Lung (tissue), 17 donors: ENCODE measurements at places on chromosomes 4 and X. TPM values are rescaled to one million over a fixed set of nuclear protein-coding genes. Genes with fewer than 3 reads are reported as not detected.
A peak's percentile ranks its signal among the peaks of the same experiment; 100 is the strongest.

DNA sequence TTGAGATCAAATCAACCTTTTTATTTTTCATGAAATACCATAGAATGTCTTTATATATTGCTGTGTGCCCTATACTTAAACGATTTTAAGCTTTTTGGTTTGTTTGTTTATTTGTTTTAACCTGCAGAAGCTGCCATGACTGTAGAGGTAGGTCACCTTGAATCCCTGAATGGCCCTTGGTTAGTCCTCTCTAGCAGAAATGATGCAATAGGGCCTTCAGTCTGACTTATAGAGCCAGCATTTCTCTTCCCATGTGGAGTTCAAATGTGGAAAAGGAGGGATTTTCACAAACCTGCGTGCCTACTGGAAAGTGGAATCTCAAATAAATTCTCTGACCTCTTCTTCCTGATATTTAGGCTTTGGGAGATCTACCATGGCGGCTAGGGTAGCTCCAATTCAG is 327.9 kb downstream of the MAPK10 start:
- no peaks in the 10 kb centered on the region for H3K27me3 ChIP-seq
- H3K4me1 ChIP-seq: peaks cover 9% of the 10 kb centered on the region
- no peaks in the 10 kb centered on the region for H3K36me3 ChIP-seq
- H3K4me3 ChIP-seq: no peak overlapping the region
- DNase-seq: no peak

GRCh38 chr4:87442889-87443288 is 20.5 kb downstream of the NUDT9 start:
- H3K27ac ChIP-seq: no peak overlapping the region
- H3K4me1 ChIP-seq: no peaks in the 10 kb centered on the region
- DNase-seq: no peak
- H3K36me3 ChIP-seq: peaks cover 25% of the 10 kb centered on the region
- H3K27me3 ChIP-seq: no peaks in the 10 kb centered on the region
- no peak overlapping the region for H3K4me3 ChIP-seq

DNA sequence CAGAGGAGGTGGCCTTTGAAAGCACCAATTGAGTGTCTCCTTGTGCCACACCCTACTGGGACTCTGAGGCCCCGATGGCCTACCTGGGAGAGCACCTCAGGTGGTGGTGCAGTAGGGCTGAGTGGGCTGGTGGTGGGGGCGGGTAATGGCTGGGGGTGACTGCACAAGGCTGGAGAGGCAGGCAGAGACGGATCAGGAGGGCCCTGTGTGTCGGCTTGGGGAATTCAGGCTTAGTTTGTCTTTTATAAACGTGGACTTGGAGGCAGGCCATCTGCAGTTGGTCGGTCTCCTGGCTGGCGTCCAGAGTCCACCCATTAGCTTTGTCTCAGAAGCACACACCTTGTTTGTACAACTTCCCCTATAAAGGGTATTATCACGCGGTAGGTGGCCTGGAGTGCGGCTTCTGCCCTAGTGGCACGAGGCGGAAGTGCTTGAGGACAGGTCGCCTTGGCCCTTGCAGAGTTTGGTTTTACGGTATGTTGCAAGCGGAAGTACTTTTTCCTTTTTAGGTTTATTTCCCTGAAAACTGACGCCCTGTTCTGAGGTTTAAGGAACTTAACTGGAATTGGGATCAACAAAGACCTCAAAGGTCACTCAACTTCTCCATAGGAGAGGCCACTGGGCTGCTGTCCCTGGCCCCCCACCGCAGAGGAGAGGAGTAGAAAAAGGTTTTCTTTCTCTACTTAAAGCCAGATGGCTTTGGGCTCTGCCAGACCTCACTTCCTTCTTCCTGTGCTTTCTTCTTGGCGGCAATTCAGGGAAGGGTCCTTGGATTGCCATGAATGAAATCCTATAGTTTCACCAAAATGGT is 8.0 kb downstream of the TBC1D14 start:
- peak; percentile 76 for DNase-seq
- no peak overlapping the region for H3K27ac ChIP-seq
- H3K4me1 ChIP-seq: peaks cover 24% of the 10 kb centered on the region
- H3K4me3 ChIP-seq: no peak overlapping the region
- H3K36me3 ChIP-seq: no peaks in the 10 kb centered on the region
- H3K27me3 ChIP-seq: no peaks in the 10 kb centered on the region

The CFAP299 gene
- polyA plus RNA-seq: 2.8 TPM

DNA sequence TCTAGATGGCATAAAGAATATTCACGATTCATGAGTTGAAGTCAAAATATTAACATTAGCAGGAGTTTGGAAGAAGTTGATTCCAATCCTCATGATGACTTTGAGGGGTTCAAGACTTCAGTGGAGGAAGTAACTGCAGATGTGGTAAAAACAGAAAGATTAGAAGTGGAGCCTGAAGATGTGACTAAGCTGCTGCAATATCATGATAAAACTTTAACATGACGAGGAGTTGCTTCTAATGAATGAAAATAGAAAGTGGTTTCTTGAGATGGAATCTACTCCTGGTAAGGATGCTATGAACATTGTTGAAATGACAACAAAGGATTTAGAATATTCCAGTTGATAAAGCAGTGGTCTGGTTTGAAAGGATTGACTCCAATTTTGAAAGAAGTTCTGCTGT is 70.1 kb upstream of the TMLHE start:
- DNase-seq: no peak
- H3K4me3 ChIP-seq: no peak overlapping the region
- no peak overlapping the region for H3K27ac ChIP-seq
- H3K4me1 ChIP-seq: no peaks in the 10 kb centered on the region
- no peaks in the 10 kb centered on the region for H3K36me3 ChIP-seq
- no peaks in the 10 kb centered on the region for H3K27me3 ChIP-seq

DNA sequence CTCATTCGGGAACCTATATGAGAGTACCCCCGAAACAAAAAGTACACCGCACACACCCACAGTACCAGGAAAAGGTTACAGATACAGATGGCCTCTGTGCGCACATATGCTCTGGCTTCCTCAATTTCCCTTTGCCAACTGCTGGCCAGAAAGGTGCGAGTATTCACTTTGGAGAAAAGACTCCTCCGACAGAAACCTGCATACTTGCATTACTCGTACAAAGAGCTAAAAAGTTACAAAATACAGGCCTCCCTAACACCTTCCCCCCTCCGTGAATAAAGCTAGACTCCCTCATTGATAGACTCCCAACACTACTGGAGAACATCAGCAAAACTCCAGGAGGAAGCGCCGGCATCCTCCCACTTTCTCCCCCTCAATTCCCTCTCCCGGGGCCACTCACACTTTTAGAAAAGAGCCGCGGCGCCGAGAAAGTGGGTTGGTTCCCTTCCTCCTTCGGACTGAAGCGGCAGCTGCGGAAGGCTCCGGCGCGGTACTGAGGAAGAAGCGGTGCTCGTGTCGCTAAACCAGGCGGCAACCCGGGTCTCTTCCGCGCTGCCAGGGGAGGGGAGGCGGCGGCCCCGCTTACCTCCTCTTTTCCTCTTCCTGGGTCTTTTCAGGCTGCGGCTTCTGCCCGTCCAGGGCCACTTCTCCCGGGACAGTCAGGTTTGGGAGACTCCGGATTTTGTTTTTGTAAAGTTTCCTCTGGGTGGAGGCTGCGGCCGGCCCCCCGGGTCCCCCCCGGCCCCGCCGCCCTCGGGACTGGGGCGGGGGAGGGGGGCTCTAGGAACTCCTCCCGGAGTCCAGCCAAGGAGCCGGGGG is 1.1 kb downstream of the FBXW7 start:
- H3K4me1 ChIP-seq: peaks cover 6% of the 10 kb centered on the region
- peaks cover 2% of the 10 kb centered on the region for H3K36me3 ChIP-seq
- peak; percentile 38 for DNase-seq
- H3K27ac ChIP-seq: peak overlapping the region; percentile 81
- peak overlapping the region; percentile 68 for H3K4me3 ChIP-seq

The ADH7 gene
- 1.9 TPM for polyA plus RNA-seq

DNA sequence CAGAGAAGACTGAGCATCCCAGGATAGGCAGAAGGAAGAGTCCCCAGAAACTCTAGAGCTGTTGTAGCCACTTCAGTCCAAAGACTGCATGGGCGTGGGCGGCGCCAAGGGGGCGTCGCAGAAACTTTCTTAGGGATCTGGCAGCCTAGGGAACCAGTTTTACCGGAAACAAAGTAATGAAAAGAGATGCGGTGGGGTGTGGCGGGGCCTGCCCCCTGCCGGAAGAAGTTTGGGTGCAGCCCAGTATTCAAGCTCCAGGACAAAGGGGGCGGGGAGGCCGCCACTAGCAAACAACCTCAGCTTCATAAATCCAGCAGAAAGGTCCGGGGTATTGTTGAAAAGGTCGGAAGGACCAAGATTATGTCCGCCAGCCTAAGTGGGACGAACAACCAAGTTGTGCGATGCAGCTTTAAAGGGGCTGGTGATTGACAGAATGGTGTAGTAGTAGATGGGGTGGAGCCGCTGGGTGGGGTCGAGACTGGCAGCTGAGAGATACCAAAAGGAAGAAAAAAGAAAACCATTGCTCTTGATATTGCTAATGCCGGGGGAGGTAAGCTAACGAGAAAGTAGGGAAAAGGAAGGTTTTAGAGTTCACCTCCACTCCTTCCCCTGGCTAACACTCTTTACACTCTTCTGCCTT is 190.5 kb downstream of the RRAGB start:
- peaks cover 2% of the 10 kb centered on the region for H3K27me3 ChIP-seq
- no peaks in the 10 kb centered on the region for H3K4me1 ChIP-seq
- H3K36me3 ChIP-seq: no peaks in the 10 kb centered on the region
- peak; percentile 88 for DNase-seq

The VCX2 gene
- not detected for polyA plus RNA-seq
